ENCODE measurements at places on chromosomes 16 and 17.

- DNase-seq, result no peak
Measured at GRCh38 chr16:54080524-54081008, 206.0 kb downstream of the IRX3 start.

- DNase-seq, result no peak
Measured at GRCh38 chr17:40499551-40500189, 1.8 kb downstream of the TNS4 start.

DNA sequence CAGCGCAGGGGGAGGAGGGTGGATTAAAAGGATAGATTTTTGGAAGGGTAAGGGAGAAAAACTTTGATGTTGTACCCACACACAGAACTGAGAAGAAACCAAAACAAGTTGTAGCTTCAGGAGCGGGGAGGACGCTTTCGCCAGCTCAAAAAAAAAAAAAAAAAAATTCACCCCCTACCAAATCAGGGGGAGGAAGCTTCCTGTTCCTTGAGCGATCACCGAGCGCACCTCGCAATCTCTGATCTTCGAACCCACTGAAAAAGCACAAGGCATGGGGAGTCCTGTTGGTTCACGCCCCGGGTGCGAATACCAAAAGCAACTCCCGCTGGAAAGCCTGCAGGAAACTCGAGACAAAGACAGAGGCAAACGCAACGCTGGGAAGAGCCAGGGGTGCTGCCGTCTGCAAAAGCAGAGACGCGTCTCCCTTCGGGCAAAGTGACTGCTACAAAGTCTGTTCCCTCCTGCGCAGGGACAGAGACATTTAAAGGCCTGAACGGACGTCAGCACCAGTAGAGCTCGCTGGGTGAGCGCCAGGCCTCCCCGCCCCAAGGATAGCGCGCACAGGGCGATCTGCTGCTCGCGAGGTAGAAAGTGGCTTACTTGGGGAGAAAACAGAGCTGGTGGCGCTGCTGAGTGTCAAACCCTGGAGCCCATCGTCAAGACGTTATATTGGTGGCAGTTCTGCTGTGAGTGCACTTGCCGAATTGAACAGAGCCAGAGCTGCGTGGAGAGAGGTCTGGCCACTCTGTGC lies 190.4 kb downstream of the USP22 start:
- peak; percentile 46 for DNase-seq

DNA sequence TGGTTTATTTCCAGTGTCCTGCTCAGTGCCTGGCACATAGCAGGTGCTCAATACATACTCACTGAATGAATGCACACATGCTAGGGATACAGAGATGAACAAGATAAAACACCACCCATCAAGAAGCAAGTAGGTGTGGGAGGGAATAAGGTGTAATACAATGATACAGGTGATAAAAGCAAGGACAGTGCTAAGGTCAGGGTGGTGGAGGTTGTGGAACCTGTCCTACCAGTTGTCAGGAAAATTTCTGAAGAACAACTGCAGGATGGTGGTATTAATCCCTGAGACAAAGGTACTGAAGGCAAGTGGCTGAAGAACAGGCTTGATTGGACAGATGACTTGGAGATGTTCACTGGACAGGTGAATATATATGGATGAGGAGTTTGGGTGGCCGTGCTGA lies 1.8 kb downstream of the KNOP1 start:
- DNase-seq, result no peak

DNA sequence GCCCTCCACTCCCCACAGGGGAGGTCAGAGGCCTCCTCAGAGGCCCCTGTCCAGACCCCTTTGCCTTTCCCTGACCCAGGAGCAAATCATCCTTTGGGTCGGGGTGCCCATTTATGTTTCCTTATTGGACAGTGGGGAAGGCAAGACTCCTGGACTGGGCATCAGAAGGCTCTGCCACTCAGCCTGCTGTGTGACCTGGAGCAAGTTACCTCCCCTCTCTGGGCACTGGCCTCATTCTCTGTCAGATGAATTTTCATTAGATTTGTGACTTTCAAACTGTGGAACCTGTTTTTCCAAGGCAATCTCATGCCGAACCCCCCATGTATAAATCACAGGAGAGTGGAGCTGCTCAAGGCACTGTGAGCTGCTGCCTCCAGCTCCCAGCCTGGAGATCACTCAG lies 47.0 kb upstream of the TOB1 start:
- DNase-seq, result no peak

- DNase-seq, result no peak
Measured at GRCh38 chr17:8068736-8069586, 18.6 kb downstream of the ALOX12B start.

- DNase-seq, result peak; percentile 90
Measured at GRCh38 chr16:28822520-28823290, at the start of gene ATXN2L. Gene ATXN2L, plus strand, starts transcription at chr16:28822999. Its CDS starts 261 bp downstream, at chr16:28823260.

GRCh38 chr17:2695961-2696760 lies 15.4 kb downstream of the CLUH start:
- DNase-seq, result no peak

DNA sequence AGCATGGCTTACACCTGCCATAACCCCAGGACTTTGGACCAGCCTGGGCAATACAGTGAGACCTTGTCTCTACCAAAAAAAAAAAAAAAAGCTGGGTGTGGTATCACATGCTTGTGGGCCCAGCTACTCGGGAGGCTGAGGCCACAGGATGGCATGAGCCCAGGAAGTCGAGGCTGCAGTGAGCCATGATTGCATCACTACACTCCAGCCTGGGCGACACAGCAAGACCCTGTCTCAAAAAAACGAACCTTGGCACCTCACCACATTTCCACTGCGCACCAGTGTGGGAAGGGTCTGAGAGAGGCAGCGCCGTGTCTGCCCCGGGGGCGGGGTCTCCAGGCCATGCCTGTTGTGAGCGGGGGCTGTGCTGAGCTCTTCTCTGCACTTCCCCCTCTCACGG lies 6.3 kb downstream of the ACSF3 start:
- DNase-seq, result no peak

DNA sequence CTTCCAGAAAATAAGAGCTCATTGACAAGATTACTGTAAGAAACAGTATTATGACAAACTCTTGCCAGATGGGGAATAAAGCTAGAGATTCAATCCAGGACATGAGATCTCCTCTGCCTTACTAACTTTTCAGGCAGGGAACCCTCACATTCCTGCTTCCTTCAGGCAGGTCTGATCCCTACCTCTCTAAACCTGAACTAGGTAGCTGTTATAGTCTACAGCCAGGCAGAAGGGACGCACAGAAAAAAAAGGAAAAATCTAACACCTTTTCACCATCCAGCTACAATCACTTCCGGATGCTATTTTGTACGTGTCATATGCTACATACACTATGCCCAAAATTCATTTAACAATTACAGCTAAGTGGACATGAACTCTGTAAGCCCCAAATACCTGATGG lies 41.2 kb downstream of the CNOT1 start:
- no peak for DNase-seq

DNA sequence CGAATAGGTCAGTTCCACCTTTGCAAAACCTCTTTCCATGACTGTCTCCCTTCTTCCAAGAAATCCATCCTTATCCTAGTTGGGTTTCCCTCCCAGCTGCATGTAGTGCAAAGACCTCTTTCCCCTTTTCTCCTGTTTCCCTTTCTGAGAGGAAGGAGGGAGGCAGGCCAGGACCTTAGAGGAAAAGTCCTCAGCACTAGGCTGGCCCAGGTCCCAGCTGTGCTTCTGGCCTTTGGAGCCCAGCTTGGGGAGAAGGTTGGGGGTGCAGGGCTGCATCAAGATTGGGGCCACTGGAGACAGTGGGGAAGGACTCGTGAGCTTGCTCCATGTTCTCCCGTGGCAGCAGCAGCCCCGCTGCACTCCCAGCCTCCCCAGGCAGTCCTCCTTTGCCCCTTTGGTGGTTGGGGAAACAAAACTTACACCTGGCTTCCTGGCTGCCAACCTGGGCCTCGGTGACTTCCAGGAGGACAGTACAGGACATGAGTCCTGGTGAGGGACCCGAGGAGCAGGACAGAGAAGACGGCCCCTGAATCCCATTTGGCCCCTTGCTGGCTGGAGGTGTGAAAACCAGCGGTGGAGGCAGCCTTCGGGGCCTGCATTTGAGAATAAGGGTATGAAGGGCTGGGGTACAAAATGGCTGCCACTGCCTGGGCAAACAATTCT lies 481 bp downstream of the HEXIM2 start:
- no peak for DNase-seq

DNA sequence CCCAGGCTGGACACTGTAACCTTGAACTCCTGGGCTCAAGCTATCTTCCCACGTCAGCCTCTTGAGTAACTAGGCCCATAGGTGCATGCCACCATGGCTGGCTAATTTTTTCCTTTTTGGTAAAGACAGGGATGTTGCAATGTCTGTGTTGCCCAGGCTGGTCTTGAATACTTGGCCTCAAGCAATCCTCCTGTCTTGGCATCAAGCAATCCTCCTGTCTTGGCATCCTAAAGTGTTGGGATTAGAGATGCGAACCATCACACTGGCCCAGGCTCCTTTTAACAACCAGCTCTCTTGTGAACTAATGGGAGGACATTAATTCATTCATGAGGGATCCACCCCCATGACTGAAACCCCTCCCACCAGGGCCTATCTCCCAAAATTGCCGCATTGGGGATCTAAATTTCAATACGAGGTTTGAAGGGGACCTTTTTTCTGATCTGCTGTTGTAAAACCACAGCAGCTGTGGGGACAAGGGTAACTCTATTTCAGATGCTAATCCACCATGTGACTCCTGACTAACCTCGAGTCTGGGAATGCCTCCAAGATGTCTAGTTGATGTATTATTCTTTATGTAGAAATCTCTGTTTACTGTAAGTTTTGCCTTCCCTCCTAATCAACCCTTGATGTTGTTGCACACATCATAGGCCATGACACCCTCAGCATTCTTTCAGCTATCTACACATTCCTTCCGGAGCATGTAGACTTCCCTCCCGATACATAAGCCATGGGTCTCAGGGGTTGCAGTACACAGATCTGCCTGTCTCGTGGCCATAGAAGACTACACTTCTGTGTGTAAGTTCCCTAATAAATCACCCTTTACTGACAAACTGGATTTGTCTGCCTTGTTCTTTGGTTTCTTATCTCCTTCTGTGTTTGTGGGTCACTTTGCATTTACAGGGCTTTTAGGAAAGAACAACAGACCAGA lies 37.6 kb downstream of the RNF112 start:
- DNase-seq, result no peak

- no peak for DNase-seq
Measured at GRCh38 chr17:65977041-65977440, 214.9 kb downstream of the CEP112 start.

- no peak for DNase-seq
Measured at GRCh38 chr16:31439519-31439918, 3.1 kb downstream of the ZNF843 start.

DNA sequence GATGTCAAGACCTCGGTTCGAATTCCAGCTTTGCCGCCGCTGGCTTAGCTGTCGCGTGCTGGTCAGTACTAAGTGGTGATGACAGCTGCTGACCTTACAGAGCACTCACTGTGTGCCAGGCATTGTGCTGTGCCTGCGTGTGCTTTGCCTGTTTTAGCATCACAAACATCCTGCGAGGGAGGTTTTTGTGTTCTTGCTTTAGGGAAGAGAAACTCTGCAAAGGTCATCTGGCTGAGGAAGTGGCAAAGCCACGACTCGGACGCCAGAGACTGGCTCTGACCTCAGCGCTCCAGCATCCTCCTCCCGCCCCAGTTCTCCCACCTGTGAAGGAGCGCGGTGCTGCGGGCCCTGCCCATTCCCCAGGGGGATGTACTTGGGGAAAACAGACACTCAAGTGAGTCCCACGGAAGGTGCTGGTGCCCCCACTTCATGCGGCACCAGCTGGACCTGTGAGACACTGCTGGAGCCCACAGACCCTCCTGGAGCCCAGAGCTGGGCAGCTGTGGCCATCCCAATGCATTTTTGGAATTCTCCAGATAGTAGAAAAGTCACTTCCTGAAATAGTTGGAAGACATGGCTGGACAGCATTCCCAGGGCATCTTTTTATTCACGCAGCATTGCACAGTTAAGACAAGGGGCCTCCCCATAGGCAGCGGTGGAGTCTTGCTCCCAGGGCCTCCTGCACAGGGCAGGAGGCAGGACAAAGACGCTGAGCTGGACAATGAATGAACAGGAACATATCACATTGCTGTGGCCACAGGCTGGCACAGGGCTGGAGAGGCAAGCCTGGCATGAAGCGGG lies 20.0 kb upstream of the HERPUD1 start:
- no peak for DNase-seq

- no peak for DNase-seq
Measured at GRCh38 chr17:78650093-78650715, 73.0 kb upstream of the DNAH17 start.

GRCh38 chr16:70388006-70388680 lies 41.4 kb downstream of the DDX19A start:
- DNase-seq, result no peak

DNA sequence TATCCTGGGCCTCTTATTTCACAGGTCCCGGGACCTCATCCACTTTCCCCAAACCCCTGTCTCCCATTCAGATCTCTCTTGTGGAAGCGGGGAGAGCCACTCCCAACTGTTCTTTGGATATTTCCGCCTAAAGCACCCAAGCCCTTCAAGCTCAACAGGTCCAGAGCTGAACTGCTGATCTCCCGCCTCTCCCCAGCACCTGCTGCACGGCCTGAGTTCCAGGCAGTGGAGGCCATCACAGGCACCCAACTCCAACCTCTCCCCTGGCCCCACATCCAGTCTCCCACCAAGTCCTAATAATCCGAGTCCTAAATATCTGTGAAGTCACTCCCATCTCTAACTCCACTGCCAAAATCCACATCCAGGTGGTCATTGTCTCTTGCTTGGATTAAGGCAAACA lies 6.5 kb downstream of the ITGA2B start:
- no peak for DNase-seq

DNA sequence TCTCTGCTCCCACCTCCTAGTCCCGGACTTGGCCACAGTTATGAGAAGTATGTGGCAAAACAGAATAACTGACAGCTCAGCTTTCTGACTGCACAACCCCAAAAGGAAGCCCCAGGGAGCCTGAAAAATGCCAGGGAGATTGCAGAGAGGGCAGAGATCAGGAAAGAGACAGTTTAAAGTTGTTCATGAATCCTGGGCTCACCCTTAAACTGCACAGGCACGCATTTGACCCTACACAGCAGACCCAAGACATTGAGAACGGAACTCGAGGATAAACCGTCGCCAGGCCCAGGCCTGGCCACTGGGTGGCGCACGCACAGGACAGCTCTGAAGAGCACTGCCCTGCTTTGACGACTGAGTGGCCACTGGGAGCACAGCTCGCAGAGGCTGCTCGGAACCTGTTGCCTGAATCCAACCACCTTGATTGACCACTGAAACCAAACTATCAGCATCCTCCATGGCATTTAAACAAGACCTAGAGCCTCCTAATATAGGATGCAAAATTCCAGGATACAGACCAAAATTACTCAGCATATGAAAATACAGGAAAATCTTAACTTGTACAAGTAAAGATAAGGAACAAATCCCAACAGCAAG lies 114.0 kb downstream of the C16orf95 start:
- peak; percentile 64 for DNase-seq

GRCh38 chr16:87685405-87685755 lies 80.4 kb downstream of the KLHDC4 start:
- no peak for DNase-seq

All from neuronal stem cell (in vitro differentiated cells).